ENCODE measurements at places on chromosomes 6 and 20.
A peak's percentile ranks its signal among the peaks of the same experiment; 100 is the strongest.

GRCh38 chr6:37576336-37576737 lies 76.6 kb upstream of the CCDC167 start:
- DNase-seq, result peak; percentile 83

GRCh38 chr20:32650401-32650944 lies 23.3 kb downstream of the C20orf203 start:
- no peak for DNase-seq

- no peak for DNase-seq
Observed at GRCh38 chr20:58094698-58095097, 133.8 kb downstream of the ANKRD60 start.

GRCh38 chr6:90136176-90136575 lies 160.5 kb downstream of the BACH2 start:
- DNase-seq, result no peak

GRCh38 chr6:17912521-17912920 lies 74.9 kb downstream of the KIF13A start:
- DNase-seq, result no peak

DNA sequence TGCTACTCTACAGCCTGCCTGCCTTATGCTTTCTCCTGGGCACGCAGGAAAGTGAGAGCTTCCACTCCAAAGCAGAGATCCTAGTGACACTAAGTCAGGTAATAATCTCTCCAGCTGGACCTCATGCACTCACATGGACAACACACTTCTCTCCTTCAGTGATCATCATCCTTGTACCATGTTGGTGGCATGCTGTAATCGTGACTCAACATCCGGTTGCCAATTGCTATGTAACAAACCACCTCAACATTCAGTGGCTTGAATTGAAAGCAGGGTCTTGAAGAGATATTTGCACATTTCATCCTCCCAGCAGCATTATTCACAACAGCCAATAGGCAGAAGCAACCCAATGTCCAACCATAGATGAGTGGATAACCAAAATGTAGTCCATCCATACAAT lies 40.3 kb upstream of the PPP1R3G start:
- no peak for DNase-seq

- no peak for DNase-seq
Observed at GRCh38 chr20:11929947-11930346, 12.3 kb downstream of the BTBD3 start.

GRCh38 chr6:42627674-42628073 lies 63.8 kb downstream of the UBR2 start:
- no peak for DNase-seq

DNA sequence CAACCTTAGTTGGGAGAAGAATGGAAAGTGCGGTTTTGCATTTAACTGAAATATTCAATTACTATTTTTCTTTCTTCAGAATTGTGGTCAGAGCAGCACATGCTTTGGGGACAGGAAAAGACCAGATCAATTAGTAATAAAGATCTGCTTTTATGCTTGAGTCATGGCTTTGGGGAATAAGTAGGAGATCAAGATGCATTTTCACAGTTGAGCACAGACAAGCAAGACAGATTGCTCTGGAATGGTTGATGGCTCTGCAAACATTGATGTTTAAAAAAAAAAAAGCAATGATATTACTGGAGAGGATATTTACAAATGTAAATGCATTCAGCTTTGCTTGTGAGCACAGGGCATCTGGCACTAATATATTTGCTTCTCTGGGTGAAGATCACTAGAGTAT lies 224.4 kb upstream of the SASH1 start:
- DNase-seq, result no peak

DNA sequence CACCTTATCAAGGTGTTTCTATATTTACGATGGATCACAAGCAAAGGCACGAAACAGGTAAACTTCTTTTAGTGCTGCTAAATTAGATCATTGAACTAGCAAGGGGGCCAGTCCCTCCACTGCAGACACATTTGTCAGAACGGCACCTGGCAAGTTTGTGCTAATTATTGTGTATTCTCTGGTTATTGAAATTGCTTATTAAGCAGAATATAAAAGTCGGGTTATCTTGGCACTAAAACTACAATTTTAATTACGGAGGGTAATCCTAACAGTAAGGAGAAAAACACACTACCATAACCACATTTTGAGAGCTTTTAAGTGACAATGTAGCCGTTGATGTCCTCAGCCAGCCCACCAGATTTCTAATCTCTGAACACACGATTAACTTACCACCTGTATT lies 118.9 kb upstream of the BTN3A2 start:
- no peak for DNase-seq

DNA sequence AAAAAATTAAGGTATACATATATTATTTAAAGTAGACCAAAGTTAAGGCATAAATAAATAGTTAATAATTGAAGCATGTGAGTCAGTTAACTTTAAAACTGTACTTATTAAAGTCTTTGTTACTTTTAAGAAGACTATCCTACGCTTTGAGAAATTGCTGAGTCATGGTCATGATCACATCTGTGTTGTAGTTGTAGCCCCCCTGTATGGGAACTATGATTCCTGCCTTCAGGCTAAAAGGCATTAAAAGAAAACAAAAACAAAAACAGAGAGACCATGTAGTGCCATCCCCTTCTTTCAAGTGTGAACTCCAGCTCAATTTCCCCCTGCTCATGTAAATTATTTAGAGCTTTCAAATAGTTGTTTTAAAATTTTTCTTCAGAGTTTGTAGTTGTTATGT lies 123.4 kb downstream of the FLRT3 start:
- DNase-seq, result no peak

DNA sequence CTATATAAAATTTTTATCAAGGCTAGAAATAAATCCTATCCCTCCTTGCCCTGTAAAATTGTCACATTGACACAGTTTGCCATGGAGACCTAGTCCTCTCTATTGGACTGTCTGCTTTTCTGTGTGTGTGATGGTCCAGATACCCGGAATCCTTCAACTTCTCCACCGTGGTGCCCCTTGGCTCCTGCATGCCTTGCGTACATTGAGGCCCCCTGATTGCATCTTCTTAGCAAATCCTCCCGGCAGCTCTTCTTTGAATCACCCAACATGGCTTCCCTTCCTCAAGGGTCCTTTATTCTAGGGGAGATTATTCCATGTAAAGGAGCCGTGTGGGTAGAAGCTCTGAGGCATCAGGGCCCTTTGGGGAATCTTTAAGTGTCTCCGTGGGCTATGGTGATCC lies 219.5 kb downstream of the CDC5L start:
- DNase-seq, result no peak

DNA sequence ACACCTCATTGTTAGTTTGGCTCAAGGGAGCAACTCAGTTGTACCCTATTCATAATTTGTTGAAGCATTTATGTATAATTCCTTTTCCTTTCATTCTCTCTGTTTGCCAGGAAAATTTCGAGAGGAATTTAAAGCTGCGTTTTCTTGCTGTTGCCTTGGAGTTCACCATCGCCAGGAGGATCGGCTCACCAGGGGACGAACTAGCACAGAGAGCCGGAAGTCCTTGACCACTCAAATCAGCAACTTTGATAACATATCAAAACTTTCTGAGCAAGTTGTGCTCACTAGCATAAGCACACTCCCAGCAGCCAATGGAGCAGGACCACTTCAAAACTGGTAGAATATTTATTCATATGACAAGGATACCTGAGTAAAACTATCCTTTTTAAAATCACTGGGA lies 45.2 kb upstream of the GFRAL start:
- DNase-seq, result no peak

- no peak for DNase-seq
Observed at GRCh38 chr20:58665606-58666005, 14.5 kb downstream of the STX16 start.

GRCh38 chr6:118588626-118589025 lies 40.5 kb downstream of the PLN start:
- DNase-seq, result no peak

- no peak for DNase-seq
Observed at GRCh38 chr6:107314531-107314939, 144.8 kb downstream of the PDSS2 start.

GRCh38 chr6:40671001-40671693 lies 84.0 kb upstream of the LRFN2 start:
- DNase-seq, result no peak

- no peak for DNase-seq
Observed at GRCh38 chr6:128097009-128097408, 196.2 kb upstream of the THEMIS start.

DNA sequence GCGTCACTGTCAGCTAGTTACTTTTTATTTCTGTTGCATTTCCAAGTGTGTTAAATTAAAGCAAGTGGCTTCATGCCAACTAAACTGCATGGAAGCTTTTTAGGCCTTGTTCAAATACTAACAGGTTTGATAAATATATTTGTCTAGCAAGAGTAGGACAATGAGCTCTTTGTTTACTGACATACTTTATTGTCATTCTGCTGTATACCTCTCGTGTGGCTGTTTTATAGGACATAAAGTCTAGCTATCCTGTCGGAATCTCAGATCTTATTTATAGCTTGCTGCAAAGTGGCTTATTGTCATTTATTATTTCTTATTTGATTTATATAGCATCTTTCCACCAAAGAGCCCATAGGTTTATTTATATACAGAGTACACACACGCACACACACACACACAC lies 711.1 kb downstream of the KIF16B start:
- no peak for DNase-seq

GRCh38 chr20:9038791-9039535 lies 29.9 kb upstream of the PLCB4 start:
- no peak for DNase-seq

DNA sequence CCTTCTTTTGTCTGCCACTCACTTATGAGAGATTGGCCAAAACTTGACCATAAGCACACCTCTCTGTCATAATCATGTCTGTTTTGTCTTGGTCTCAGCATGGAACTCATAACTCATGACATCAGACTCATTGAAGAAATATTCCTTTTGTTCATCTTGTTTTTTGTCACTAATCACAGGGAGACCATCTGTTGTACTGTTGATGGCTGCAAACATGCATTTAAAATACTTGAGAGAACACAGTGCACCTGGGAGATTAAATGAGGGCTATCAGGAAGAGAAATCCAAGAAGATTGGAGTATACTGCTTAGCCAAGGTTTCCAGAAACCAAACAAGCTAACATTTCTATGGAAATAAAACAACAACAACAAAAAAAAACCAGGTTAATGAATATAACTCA lies 689.7 kb downstream of the EPM2A start:
- no peak for DNase-seq

DNA sequence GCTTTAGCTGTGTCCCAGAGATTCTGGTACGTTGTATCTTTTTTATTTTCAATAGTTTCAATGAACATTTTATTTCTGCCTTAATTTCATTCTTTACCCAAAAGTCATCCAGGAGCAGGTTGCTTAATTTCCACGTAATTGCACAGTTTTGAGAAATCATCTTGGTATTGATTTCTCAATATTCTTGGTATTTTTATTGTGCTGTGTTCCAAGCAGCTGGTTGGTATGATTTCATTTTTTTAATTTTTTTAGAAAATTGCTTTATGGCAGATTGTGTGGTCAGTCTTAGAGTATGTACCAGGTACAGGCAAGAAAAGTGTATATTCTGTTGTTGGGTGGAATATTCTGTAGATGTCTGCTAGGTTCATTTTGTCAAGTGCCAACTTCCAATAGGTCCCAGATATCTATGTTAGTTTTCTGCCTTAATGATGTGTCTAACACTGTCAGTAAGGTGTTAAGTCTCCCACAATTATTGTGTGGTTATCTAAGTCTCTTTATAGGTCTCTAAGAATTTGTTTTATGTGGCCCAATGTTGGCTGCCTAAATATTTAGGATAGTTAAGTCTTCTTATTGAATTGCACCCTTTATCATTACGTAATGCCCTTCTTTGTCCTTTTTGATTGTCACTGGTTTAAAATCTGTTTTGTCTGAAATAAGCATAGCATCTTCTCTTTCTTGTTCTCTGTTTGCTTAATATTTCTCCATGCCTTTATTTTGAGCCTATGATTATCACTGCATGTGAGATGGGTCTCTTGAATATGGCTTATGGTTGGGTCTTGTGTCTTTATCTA lies 366.9 kb upstream of the IRAK1BP1 start:
- DNase-seq, result no peak

DNA sequence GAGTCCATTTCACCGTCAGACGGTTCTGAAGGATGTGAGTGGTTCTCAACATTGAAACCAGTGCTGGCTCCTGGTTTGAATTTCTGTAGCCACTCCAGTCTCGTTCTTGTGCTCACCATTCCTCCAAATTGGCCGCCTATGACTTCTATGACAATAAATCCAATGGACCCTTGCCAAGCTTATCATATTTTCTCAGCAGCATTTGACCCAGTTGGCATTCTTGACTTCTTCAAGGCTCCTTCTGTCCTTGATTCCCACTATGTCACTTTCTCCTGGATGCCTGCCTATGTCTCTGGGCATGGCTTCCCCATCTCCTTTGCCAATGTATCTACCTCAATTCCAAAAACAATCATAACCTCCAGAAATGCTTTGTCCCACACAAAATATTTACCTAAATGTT lies 756.0 kb upstream of the NRSN1 start:
- DNase-seq, result no peak

GRCh38 chr20:38278131-38278530 lies 17.6 kb upstream of the KIAA1755 start:
- no peak for DNase-seq

DNA sequence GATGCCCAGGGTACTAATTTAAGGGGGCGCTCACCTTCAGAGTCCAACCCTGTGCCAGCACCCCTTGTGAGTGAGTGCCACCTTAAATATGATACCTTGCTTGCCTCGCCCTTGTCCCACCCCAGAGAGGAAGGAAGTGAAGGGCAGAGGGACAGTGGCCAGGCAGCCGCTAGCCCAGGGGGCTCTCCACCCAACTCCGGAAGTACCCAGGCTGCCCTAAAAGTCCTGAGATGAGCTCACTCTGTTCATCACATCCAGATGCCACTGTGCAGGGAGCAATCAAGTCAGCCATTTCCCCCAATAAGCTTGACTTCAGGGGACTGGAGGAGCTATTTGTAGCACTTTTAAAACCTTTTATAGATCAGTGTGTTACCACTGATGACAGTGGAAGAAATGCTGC lies 25.0 kb upstream of the STX16 start:
- no peak for DNase-seq

GRCh38 chr20:53960579-53961272 lies 109.7 kb downstream of the BCAS1 start:
- no peak for DNase-seq

DNA sequence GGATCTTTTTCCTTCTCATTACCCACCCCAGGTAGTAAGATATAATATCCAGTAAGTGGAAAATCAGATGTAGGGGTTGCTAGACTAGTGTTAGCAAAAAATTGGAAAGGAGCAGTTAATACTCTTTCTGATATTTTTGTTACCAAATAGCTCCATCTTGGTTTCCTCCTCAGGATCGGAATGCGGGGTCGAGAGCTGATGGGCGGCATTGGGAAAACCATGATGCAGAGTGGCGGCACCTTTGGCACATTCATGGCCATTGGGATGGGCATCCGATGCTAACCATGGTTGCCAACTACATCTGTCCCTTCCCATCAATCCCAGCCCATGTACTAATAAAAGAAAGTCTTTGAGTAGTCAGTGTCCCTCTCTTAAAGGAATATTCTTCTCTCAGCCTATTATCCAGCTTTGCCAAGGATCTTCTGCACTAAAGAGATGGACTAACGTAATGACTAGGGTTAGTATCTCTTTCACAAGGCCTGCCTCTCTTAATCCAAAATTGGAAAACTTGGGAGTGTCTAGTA lies 1.5 kb downstream of the ROMO1 start:
- DNase-seq, result no peak

- no peak for DNase-seq
Observed at GRCh38 chr6:105851113-105851580, 235.0 kb upstream of the PRDM1 start.

- DNase-seq, result no peak
Observed at GRCh38 chr6:13765570-13765969, 48.8 kb downstream of the MCUR1 start.

Measured in HTR-8/SVneo (cell line).